AG04450 (cell line): ENCODE measurements at places on chromosomes 2 and 18.

GRCh38 chr18:40769786-40770185 is 1185.2 kb upstream of the PIK3C3 start:
- DNase-seq: no peak

GRCh38 chr2:216349366-216349765 is 22.9 kb downstream of the MARCHF4 start:
- DNase-seq: no peak

DNA sequence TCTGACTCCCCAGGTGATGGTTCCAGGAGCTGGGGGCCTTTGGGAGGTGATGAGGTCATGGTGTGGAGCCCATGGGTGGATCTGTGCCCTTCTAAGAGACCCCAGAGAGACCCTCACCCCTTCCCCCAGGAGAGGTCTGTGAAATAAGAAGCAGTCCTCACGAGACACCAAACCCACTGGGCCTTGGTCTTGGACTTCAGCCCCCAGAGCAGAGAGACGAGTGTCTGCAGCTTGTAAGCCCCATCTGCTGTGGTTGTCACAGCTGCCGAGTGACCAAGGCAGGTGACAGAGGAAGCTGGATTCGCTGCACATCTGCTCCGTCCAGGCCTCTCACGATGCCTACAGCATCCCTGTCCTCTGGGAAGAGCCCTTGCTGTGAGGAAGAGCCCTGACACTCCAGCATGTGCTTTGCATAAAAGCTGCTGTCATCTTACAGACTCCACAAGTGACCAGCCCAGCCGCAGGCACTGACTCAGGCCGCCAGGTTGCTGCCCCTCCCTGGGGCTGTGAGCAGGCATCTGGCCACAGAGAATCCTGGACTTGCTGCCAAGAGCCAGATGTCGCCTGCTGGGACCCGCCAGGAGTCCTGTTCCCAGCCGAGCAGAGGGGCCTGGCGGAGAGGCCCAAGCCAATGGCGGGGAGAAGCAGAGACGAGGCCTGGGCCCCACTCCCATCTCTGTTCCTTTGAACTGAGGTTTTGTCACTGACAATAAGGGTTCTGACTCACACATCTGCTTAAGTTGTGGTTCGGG is 150.8 kb downstream of the PXDN start:
- peak; percentile 65 for DNase-seq

- DNase-seq: no peak
Measured at GRCh38 chr2:148022351-148022750, 1.5 kb downstream of the MBD5 start.

DNA sequence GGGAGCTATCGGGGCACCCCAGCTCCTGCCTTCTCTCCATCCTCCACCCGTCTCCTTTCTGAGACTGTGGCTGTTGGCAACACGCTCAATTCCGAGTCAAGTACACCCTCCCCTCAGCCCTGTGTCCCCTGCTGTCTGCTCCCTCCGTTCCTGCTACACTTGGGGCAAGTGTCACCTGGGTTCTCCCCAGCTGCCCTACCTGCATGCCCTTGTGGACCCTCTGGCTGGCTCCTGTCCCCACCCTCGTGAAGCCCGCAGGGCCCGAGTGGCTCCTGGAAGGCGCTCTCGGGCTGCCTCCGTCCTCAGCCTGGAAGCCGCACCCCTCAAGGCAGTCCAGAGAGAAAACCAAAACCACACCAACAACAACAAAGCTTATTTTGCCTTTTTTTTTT is 33.9 kb downstream of the PDIA6 start:
- no peak for DNase-seq

DNA sequence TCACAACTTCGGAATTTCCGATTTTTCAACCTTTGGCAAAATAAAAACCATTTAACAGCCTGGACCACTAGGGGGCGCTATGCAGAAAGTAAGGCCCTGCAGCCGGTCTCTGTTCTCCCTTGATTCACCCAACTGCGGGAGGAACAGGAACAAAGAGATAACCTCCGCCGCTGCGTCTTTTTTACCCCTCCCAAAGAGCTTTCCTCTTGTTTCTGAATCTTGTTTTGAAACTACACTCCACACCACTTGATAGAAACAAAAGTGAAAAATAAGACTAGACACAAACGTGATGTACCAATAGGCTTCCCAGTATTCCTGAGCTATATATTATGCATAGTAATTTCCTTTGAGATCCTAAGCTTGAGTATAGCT is 231.2 kb downstream of the MYO3B start:
- DNase-seq: peak; percentile 16

GRCh38 chr2:15846626-15847025 is 93.7 kb upstream of the MYCN start:
- no peak for DNase-seq

GRCh38 chr2:138061961-138062360 is 97.7 kb downstream of the HNMT start:
- DNase-seq: no peak

- DNase-seq: no peak
Measured at GRCh38 chr2:207227062-207227748, 61.5 kb upstream of the KLF7 start.

- DNase-seq: no peak
Measured at GRCh38 chr2:111204706-111205105, 84.0 kb downstream of the BCL2L11 start.

- no peak for DNase-seq
Measured at GRCh38 chr2:79511320-79511951, 1.4 kb upstream of the CTNNA2 start.

DNA sequence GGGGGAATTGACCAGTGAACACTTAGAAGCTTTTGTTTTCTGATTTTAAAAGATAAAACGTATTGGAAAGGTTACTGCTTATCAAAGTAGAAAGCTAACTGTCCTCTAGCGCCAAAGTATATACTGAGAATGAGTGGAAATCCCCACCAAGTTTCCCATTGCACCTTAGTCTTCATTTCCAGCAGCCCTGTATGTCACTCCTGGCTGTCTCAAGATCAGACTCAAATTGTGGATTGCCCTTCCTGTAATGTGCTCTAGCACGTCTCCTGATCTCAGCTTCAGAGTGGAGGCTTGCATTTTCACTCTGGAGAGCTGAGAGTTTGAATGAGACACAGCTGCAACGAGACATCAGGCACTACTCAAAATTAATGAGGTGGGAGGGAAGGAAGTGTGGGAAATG is 26.6 kb downstream of the MFF start:
- DNase-seq: no peak

DNA sequence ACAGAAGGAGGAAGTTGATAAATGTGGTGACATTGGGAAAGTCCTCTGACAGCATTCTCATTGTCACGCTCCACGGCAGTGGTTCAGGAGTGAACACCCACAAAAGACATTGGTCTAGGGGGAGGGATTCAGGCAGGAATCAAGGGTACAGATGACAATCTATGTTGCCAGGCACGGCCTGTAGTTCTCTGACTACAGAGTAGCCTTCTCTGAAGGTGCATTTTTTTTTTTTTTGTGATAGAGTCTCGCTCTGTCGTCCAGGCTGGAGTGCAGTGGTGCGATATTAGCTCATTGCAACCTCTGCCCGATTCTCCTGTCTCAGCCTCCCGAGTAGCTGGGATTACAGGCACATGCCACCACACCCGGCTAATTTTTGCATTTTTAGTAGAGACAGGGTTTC is 7.4 kb upstream of the MOB1A start:
- no peak for DNase-seq

GRCh38 chr2:84373391-84373790 is 85.7 kb downstream of the SUCLG1 start:
- no peak for DNase-seq

GRCh38 chr2:72883356-72883962 is 3.7 kb upstream of the SPR start:
- no peak for DNase-seq
